Activated CD4-positive, alpha-beta T cell treated with anti-CD3 and anti-CD28 coated beads for 24 hours (primary cell): ENCODE measurements at places on chromosomes 7 and 10.

GRCh38 chr7:38743899-38744298 is 112.7 kb upstream of the AMPH start:
- DNase-seq, result no peak

GRCh38 chr10:32446536-32447406 is 831 bp downstream of the CCDC7 start:
- DNase-seq, result no peak

DNA sequence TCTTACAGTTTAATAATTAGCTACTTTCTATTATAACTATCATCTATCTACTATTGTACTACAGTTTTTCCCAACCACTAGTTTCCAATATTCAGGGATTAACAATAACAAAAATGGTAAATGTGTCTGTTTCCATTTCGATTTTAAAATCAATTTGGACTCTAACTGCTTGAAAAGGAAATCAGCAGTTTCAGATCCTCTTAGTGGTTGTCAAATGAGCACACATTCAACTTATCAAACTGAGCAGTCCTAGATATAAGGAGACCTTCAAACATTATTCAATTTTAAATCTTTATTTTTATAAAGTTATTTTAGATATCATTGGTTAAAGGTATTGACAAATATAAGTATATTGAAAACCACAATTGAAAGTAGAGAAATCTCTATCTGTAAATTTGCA is 46.8 kb upstream of the CD36 start:
- DNase-seq, result no peak

DNA sequence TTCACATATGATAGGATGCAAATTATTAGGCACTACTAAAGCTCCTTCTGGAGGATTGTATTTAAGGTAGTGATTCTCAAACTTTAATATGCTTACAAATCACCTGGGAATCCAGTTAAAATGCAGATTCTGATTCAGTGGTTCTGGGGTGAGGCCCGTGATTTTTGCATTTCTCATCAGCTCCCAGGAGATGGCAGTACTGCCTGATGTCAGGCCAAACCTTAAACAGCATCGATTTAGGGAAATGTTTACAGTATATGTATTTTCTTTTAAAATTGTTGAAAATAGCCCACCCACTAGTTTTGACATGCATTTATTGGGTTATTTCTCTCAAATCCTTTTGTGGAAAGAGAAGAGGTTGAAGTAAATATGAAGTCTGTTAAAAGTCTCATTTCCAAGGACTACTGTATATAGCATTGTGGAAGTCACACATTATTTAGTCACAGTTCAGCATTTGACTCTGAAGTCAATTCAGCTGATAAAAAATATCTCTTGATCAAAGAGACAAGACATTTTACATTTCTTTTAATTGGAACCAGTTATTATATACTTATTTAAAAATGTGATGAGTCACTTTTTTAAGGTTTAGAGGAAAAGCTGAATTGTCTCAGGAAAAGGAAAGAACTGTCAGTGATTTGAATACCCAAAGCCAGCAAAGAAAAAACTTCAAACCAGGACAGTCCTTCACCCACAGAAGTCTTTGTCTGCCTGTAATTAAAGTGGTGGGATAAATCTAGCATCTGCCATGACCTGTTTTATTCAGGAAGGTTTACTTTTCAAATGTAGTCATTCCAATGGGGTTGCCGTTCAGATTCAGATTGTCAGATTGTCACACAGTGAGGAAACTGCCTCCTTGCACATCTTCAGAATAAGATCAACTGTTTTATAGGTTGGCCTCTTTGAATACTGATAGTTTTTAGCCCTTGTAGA is 21.1 kb upstream of the HBP1 start:
- DNase-seq, result no peak

DNA sequence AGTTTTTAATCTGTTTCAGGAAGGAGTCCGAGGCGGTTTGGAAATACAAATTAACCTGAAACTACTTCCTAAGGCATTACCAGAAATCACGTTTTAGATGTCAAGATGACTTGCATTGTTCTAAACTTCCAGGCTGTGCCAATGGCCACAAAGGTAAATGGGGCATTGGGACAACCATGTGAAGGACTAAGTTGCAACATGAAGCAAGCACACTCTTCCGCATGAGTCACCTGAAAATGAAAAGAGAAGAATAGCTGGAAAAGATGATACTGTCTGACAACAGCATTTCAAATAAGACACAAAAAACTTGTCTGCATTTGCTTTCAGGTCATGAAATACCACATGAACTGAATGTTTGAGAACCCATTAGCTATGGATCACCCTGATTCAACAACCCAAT is 262.1 kb downstream of the AHR start:
- DNase-seq, result no peak
